ENCODE measurements at places on chromosomes 4 and X.

GRCh38 chrX:53223955-53224859 lies 800 bp downstream of the KDM5C start:
- DNase-seq: no peak

DNA sequence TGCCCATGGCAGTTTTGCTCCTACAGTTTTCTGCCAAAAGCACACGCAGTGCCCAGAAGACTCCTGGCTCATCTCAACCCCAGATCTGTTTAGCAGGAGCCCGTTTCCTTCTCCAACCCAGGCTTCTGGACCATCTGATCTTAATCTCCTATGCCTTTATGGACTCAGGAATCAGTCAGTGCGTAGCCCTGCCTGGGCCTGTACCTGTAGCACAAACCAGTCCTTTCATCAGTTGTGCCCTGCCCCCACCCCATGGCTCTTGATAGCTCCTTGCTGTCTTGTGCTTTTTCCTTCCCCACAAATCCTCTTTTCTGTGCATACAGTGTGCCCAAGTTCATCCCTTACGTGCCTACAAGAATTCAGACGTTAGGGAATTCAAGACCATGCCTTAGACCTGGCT lies 1.5 kb downstream of the ZNF718 start:
- no peak for DNase-seq

DNA sequence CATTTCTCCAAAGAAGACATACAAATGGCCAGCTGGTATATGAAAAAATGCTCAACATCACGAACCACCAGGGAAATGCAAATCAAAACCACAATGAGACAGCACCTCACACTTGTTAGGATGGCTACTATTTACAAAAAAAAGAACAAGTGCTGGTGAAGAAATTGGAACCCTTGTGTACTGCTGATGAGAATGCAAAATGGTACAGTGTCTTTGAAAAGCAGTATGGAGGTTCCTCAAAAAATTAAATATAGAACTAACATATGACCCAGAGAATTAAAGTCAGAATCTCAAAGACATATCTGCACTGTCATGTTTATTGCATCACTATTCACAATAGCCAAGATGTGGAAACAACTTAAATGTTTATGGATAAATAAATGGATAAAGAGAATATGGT lies 20.9 kb downstream of the PAGE4 start:
- DNase-seq: no peak

GRCh38 chr4:5870701-5871100 lies 22.2 kb downstream of the CRMP1 start:
- no peak for DNase-seq

DNA sequence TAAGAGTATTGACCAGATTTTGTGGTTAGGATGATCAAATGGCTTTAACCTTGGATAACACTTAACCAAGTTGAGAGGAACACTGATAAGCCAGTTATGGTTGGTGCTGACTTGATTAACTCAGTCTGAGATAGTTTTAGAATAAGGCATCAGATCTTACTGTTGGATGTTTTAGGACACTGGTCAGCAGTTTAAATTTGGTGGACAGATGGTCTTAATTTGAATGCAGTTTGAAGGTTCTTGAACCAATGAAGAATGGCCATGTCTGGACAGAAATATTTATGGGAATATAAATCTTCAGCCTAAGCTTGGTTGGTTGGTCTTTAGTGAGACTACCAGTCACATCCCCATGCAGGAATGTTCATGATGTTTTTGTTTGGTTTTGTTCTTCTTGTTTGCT lies 2.6 kb upstream of the GIMD1 start:
- DNase-seq: no peak

- DNase-seq: no peak
These were observed 7.6 kb upstream of the LNX1 start for GRCh38 chr4:53598901-53599300.

Data from stimulated activated CD8-positive, alpha-beta memory T cell treated with anti-CD3 and anti-CD28 coated beads, Interleukin-15, amount 100 ng/mL, for 4 hours (primary cell).